Activated CD4-positive, CD25-positive, alpha-beta regulatory T cell treated with anti-CD3 and anti-CD28 coated beads, Interleukin-2, amount 50 U/mL, for 16 hours (primary cell): ENCODE measurements at places on chromosomes 7 and 10.

DNA sequence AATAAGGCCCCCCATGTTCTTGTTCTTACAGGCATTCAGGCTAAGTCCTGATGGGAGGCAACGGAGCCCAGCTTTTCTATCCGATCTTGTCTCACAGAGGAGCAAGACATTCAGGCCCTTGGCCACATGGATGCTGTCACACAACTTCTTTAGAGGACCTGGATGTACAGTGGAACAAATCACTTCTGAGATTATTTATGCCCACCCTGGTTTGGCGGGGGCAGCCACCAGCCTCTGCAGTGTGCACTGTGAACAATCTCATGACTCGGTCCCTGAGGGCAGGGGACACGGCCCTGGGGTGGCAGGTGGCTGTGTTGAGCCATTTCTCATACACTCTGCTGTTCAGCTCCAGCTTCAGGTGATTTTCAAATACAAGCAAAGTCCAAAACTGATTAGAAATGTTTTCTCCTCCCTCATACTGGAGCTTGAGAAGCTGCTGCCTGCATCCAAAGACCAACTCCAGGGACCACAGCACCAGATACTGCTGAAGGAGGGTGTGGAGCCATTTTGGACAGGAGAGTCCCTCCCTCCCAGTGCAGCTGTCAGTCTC is 441.3 kb downstream of the GRID1 start:
- DNase-seq = no peak

GRCh38 chr7:127396184-127396583 is 3.7 kb upstream of the ZNF800 start:
- no peak for DNase-seq

- DNase-seq = no peak
These were observed 59.6 kb downstream of the HDAC9 start for GRCh38 chr7:18555120-18555519.

GRCh38 chr7:130639388-130639787 is 29.2 kb downstream of the COPG2 start:
- no peak for DNase-seq

- DNase-seq = no peak
These were observed 70.0 kb upstream of the SFMBT2 start for GRCh38 chr10:7480742-7481367.

DNA sequence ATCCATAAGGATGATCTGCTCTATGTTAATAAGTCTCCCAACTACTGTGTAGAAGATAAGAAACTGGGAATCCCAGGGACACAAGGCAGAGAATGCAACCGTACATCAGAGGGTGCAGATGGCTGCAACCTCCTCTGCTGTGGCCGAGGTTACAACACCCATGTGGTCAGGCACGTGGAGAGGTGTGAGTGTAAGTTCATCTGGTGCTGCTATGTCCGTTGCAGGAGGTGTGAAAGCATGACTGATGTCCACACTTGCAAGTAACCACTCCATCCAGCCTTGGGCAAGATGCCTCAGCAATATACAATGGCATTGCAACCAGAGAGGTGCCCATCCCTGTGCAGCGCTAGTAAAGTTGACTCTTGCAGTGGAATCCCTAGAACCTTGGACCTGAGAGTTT is 10.3 kb downstream of the WNT16 start:
- DNase-seq = no peak

DNA sequence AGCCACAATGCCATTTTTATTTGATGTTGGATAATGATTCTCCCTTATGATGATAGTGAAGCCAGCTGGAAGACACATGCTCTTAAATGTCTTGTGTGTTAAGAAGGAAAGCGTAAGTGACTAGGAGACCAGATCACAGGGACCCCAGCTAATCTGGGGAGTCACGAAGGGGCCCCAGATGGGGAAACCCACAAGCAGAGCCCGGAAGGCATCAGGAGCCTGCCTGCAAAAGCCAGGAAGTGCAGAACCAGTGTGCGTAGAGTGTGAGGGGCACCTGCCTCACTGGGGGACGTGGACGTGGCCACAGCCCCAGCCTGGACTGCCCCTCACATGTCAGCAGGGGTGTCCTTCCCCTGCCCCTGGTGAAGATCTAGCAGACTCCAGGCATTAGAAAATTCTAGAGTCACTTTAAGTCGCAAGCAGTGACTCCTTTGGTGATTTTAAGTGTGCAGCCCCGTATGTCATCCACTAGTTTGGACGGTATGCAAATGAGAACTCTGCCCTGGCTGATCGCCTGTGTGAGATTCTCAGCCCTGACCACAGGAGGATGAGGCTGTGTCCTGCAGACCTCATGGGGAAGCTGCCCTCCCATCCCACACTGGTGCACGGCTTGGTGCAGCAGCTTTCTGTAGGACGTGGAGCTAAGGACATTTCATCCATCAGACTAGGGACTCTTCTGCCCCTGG is 243.0 kb downstream of the WDR37 start:
- DNase-seq = no peak

DNA sequence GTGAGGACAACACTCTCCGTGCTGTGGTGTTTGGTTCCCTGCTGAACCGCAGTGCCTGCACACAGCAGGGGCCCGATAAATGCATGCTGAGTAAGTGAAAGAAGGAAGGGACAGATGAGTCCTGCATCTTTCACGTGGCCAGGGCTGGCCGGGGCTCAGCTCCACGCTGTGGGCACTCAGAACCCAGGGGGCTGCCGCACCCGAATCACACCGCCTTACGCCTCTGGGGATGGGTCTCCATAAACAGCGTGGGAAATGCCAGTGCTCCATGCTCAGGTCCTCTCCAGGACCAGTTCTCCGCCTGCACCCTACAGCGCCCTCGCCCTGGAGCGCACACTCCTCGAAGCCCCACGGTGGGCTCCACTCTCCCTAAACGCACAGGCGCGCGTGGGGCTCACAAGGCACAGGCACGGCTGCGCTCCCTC is 38.1 kb downstream of the RASGEF1A start:
- DNase-seq = no peak

GRCh38 chr7:92110857-92111256 is 23.4 kb downstream of the CYP51A1 start:
- no peak for DNase-seq

- DNase-seq = no peak
These were observed 244.0 kb downstream of the BUB3 start for GRCh38 chr10:123398180-123398591.

- DNase-seq = no peak
These were observed 235.9 kb upstream of the ZNF32 start for GRCh38 chr10:43884501-43885105.

DNA sequence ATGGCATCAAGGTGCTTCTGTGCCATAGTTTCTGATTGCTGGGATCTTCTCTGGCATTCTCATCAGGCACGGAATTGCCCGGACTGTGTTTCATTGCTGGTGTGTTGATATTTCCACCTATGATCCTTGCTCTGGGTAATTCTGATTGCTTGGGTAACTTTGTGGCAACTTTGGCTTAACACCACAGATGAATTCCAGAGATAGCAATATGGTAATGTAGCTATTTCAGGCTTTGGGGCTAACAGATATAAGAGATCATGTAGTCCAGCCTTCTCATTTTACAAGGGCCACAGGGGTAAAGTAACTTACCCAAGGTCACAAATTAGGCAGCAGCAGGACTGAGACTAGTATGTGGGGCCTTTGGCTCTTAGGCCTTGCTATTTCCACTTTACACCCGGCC is 53.9 kb upstream of the PLPP4 start:
- DNase-seq = no peak

DNA sequence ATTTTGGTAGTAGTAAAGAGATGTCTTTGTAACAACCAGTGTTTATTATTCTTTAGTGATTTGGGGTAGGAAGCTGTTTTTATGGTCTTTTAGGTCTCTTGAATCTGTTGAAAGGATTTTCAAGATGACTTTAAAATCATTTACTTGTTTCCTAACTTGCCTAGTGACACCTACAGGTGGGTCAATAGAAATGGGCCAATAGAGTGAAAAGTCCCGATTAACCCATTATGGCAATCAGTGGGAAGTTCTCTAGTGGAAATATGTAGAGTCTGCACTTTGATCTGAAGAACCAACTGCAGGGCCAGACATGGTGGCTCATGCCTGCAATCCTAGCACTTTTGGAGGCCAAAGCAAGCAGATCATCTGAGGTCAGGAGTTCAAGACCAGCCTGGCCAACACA is 374.7 kb upstream of the BMPER start:
- no peak for DNase-seq

DNA sequence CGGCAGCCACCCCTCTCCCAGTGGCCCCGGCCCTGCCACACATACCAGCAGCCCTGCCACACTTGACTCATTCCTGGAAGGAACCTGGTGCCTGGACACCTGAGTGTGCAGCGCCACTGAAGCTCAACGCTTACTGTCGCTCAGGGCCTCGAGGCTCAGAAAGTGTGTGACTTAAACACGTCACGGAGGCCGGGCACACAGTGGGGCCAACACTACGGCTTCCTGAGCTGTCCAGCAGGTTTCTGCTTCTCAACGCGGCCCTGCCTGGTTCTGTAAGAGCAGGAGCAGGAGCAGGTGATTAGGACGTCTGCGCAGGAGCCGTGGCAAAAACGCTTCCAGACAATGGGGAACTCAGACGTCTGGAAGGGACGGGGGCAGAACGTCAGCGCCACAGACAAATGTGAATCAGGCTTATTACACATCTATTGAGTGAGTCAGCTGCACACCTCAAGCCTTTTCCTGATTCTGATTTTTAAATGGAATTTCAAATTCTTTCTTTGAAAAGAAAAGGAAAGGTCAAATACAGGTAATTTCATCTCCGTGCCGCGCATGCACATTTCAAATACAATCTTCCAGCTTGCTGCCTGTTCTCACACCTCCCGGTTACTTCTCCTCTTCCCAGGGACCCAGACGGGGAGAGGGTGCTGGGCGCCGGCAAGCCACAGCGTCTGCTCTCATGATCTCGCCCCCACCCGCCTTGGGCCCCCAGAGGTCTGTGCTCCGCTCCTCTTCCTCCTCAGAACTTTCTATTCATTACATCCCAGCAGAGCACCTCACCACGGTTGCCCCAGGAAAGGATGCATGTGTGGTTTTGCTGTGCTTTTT is 66.6 kb downstream of the ADARB2 start:
- DNase-seq = no peak

DNA sequence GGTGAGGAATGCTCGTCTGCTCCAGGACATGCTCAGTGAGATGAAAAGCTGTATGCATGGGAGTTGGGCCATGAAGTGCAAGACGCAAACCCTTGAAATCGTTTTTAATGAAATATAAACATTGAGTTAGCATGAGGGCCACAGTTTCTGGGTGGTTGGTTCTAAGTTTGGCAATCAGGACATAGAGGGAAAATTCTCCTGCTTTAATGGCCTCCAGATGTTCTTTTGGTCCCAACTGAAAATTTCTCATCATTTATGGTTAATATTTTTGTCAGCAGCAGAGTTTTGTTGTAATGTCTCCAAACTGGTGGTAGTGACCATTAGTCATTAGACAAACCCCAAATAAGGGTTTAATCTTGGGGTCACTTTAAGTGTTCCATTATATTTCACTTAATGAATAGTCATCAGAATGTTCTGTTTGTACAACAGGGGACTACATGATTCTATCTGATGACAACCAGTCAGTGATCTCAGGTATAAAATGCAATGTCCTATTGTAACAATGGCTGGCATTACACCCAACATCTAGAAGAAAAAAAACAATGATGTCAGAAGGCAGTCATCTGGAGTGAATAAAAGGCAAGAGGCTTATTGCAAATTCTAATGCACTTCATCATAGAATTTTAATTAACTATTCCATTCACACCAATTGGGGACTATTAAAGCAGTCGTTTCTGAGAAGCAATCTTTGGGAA is 197.4 kb downstream of the JCAD start:
- no peak for DNase-seq

- no peak for DNase-seq
These were observed 121.8 kb downstream of the KMT2C start for GRCh38 chr7:152313831-152314604.

DNA sequence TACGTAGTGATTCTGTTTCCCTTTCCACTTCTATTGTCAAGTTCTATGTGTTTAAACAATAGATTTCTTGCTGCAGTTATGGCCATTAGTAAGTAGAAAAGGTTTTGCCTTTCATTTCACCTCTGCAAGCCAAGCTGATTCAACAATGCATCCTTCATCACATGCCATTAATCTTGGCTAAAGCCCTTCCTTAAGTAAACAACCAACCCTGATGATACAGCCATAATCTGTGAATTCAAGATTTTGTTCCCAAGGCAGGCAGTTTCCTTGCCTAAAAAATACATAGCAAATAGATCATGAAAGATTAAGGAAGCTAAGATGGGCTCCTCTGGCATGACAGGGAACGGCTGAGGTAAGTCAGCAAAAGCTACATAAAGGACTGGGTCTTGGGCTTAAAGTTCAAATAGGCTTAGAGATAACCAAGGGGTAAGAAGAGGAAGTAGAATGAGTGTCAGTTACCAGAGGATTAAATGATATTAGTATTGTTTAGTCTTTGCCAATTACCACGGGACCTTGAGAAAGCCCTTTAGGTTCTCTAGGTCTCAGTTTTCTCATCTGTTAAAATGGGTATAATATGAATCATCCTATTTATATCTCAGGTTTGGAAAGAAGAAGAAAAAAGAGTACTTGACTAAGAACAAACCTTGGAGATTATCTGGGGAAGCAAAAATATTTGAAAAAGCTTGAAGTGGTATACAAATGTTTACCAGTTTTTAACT is 35.9 kb upstream of the ANK3 start:
- no peak for DNase-seq

GRCh38 chr10:35574924-35575352 is 30.2 kb upstream of the GJD4 start:
- no peak for DNase-seq

DNA sequence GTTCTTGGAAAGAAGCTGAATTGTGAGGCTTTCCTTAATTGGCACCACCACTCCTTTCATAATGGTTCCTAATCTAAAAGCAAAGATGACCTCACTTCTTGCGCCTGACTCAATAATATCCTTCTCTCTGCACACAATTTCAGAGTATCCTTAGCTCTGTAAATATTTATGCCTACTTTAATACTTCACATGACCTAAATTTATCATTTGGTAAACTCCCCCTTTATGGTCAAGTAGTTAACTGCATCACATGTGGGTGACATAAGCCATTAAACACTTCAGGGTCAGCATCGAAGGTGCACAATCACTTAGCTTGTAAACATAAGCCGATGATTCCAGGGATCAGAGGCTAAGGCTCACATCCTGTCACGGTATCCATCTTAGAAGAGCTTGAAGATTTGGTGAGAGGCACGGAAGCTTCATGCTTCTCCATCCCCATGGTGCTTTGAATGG is 7.3 kb upstream of the RHOBTB1 start:
- DNase-seq = no peak
